Psoas muscle (tissue), 8 donors: ENCODE measurements at places on chromosomes 1 and 21.
A peak's percentile ranks its signal among the peaks of the same experiment; 100 is the strongest.

- DNase-seq: peak; percentile 26
Measured at GRCh38 chr21:27564684-27565301, 597.9 kb upstream of the ADAMTS5 start.

GRCh38 chr1:202291961-202292712, 49.6 kb downstream of the UBE2T start:
- peak; percentile 31 for DNase-seq

DNA sequence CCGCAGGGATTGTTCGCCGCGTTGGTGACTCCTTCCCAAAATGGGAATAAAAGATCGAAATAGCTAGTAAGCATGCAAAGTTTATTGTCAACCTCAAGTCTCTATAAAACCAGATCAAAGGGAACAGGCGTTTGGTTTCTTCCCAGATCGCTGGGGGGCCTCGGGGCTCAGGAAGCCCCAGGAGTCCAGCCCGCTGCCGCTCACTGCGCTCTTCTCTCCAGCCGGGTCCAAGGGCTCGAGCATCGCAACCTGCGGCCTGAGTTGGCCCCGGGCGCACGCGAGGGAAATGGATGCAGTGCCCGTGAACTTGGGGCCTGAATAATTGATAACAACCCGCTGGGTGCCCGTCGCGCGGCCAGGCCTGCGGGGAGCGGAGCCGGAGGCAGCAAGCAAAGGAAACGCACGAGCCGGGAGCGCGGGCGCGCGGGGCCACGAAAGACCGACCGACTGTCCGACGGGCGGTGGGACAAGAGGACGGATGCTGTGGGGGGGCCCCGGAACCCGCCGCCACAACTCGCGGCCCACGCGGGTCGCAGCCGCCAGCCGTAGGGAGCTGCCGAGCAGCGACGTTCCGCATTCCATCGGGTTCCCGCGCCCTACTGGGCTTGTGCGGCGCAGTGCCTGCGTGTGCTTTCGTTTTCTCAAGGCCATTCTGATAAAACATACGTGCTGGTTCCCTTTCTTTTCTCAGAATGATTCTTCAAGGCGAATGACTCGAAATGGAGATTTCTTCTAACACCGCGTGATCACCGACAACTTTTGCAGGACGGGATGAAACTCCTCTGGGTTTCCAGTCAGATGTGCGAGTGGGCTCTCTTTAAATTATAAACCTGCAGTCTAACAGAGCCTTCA, 14.0 kb upstream of the ALX3 start:
- peak; percentile 66 for DNase-seq

GRCh38 chr1:49465486-49466185, 558.1 kb downstream of the AGBL4 start:
- no peak for DNase-seq

GRCh38 chr21:39388038-39388810, 39.3 kb upstream of the HMGN1 start:
- DNase-seq: peak; percentile 93

DNA sequence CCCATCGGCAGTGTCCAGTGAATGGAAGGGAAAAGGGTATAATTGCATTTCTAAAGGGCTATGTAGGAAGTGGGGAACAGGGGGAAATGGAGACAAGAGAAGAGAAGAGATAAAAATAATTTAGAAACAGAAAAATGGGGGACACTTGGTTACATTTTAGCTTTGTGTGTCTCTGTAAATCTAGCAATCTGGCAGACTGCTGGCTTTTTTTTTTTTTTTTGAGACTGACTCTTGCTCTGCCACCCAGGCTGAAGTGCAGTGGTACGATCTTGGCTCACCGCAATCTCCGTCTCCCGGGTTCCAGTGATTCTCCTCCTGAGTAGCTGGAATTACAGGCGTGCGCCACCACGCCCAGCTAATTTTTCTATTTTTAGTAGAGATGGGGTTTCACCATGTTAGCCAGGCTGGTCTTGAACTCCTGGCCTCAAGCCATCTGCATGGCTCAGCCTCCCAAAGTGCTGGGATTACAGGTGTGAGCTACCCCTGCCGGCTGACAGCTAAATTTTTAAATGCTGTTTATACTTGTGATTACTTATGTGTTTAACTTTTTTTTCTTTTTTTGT, 53.4 kb downstream of the AGPAT3 start:
- DNase-seq: no peak

DNA sequence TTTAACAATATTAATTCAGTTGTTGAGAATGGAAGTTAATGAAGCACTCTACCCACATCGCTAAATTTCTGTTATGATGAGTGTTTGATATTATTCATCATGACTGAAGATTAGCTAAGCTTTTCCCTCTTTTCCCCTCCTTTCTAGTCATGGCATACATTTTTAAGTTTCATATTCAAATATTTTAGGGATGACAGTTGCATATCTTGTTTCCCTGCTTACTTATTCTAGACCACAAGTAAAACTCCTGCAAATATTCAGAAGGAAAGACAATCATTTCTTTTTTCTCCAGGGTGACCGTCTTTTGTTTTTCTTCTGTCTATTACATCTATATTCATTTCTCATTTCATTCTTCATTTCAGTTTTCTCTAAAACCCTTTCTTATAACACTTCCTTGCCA, 906.0 kb downstream of the ADGRL2 start:
- DNase-seq: no peak

DNA sequence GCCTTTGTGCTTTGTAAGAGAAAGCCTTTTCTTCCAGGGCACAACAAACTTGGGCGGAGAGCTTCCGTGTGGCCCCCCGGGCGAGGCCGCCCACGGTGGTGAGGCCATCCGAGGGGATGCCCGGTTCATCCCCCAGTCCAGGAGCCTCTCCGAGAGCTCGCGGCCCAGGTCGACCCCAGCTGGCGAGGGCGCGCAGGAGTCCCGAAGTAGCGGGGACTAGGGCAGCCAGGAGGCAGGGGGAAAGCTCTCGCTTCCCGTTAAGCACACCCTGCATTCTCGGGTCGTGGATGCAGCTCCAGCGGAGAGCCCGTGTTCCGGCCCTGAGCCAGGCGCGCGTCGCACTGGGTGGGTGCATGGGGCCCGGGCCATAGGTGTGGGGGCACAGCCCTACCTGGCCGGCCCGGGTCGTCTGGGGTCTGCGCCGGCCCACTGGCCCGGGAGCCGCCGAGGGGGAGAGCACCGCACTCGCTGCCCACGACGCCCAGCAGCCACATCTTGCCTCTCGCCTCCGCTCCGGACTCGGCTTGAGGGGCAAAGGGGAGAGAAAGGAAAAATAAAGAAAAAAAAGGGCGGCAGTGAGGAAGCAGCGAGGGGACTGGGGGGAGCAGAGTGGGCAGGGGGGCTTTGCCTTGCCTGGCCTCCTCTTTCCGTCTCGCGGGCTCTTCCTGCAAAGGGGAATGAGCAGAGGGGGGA, 1.8 kb downstream of the RNF220 start:
- DNase-seq: peak; percentile 54

GRCh38 chr1:64822621-64823020, 77.7 kb downstream of the RAVER2 start:
- no peak for DNase-seq

- DNase-seq: no peak
Measured at GRCh38 chr21:34603710-34604057, 11.2 kb downstream of the RCAN1 start.

GRCh38 chr1:155859881-155860871, 809 bp downstream of the SYT11 start:
- DNase-seq: peak; percentile 83

- DNase-seq: no peak
Measured at GRCh38 chr1:154179946-154180687, 11.8 kb downstream of the TPM3 start.

- no peak for DNase-seq
Measured at GRCh38 chr1:205391386-205391785, 30.5 kb downstream of the LEMD1 start.

DNA sequence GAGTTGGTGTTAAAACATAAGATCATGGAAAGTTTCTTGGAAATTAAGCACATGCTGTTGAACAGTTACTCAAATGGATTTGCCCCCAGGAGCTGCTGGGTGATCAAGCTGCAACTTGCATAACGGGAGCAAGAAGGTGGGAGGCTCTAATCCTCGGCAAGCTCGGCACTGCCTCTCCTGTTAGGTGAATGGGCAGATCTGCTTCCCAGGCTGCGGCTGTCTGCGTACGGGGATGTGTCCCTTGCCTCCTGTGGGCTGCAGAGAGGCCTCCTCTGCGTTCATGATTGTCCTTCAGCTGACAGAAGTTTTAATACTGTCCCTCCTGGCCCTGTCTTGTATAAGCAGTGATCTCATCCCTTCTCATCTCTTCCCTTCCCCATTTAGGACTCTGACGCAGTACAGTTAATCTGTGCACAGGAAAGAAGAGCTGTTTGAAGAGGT, 36.7 kb downstream of the ATP1A1 start:
- no peak for DNase-seq

GRCh38 chr1:156553860-156554485, 18.4 kb downstream of the IQGAP3 start:
- no peak for DNase-seq

DNA sequence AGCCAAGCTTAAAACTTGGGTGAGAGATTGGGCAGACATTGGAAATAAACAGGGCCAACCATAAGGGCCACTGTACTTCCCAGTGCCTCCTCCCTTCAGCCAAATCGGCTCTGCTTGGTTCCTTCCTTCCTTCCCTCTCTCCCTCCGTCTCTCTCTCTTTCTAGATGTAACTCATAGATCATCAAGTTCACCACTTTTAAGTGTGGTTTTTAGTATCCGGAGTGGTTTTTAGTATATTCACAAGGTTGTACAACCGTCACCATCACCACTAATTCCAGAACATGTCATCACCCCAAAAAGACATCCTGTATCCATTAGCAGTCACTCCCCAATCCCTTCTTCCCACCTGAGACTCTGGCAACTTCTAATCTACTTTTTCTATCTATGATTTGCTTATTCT, 51.0 kb downstream of the MYSM1 start:
- no peak for DNase-seq

DNA sequence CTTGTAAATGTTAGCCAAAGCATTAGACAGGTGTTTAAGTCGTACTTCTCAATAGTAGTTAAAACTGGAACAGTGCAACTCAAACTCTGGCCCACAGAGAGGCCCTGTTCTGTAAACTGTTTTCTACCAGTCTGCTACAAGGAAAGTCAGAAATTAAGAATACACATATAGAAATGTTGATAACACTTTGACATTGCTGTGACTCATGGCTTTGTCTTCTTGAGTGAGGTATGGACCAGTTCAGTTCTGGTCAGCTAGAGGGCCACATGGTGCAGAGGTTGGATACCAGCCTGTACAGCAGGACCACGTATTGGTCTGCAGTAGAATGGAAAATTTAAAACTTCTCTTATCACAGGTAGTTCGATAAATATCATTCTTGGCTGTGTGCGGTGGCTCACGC, 22.3 kb downstream of the ZBTB8B start:
- no peak for DNase-seq

- DNase-seq: peak; percentile 38
Measured at GRCh38 chr1:225828706-225829345, 18.9 kb downstream of the EPHX1 start.

DNA sequence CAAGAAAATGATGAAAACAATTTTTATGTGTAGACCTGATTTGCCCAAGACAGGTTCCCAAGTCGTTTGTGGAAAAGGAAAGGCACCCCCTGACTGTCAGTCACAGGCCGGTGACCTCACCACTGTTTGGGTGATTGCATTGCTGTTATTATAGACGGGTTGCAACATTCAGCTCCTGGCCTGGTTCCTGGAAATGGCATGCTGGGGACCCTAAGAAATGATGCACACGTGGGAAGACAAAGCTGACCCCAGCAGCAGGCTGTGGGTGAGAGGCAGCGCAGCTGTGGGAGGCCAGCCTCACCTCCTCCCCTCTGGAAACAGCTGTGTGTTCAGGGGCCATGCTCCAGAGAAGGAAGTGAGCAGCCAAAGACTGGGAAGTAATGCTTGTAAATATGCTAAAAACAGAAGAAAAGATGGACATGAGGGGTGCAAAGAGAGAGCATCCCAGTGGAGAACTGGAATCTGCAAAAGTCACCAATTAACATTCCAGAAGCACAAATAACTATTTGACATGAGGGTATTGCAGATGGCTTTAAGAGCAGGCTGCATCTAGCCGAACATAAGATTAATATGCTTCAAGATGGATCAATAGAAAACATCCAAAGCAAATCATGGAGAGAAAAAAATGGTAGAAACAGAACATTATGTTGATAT, 23.4 kb upstream of the ABCG1 start:
- no peak for DNase-seq
